ENCODE measurements at places on chromosomes 1 and 21.

- DNase-seq = no peak
These were observed 2.6 kb downstream of the GTF2B start for GRCh38 chr1:88888750-88889149.

- DNase-seq = peak; percentile 75
These were observed 16.6 kb upstream of the LEMD1 start for GRCh38 chr1:205438213-205439158.

- DNase-seq = peak; percentile 83
These were observed 33.8 kb upstream of the MPZL1 start for GRCh38 chr1:167687919-167688519.

GRCh38 chr1:78136680-78137079 lies 90.9 kb downstream of the GIPC2 start:
- DNase-seq = no peak

GRCh38 chr1:23506376-23507107 lies 22.6 kb upstream of the ASAP3 start:
- DNase-seq = no peak

GRCh38 chr1:5980314-5981008 lies 11.8 kb downstream of the NPHP4 start:
- DNase-seq = no peak

GRCh38 chr1:197910120-197910991 lies 6.8 kb upstream of the LHX9 start:
- no peak for DNase-seq

- no peak for DNase-seq
These were observed 355.6 kb downstream of the PRDM2 start for GRCh38 chr1:14055442-14056223.

GRCh38 chr1:51210676-51211075 lies 25.4 kb upstream of the RNF11 start:
- DNase-seq = no peak

- no peak for DNase-seq
These were observed 216.3 kb upstream of the ADGRL2 start for GRCh38 chr1:81584398-81584797.

GRCh38 chr1:226965581-226966440 lies 25.7 kb downstream of the COQ8A start:
- no peak for DNase-seq

- no peak for DNase-seq
These were observed 39.0 kb downstream of the MRPL37 start for GRCh38 chr1:54239035-54239383.

GRCh38 chr1:184287001-184287400 lies 99.8 kb upstream of the C1orf21 start:
- DNase-seq = peak; percentile 39

GRCh38 chr1:155934936-155935590 lies 850 bp upstream of the KHDC4 start:
- DNase-seq = peak; percentile 16

DNA sequence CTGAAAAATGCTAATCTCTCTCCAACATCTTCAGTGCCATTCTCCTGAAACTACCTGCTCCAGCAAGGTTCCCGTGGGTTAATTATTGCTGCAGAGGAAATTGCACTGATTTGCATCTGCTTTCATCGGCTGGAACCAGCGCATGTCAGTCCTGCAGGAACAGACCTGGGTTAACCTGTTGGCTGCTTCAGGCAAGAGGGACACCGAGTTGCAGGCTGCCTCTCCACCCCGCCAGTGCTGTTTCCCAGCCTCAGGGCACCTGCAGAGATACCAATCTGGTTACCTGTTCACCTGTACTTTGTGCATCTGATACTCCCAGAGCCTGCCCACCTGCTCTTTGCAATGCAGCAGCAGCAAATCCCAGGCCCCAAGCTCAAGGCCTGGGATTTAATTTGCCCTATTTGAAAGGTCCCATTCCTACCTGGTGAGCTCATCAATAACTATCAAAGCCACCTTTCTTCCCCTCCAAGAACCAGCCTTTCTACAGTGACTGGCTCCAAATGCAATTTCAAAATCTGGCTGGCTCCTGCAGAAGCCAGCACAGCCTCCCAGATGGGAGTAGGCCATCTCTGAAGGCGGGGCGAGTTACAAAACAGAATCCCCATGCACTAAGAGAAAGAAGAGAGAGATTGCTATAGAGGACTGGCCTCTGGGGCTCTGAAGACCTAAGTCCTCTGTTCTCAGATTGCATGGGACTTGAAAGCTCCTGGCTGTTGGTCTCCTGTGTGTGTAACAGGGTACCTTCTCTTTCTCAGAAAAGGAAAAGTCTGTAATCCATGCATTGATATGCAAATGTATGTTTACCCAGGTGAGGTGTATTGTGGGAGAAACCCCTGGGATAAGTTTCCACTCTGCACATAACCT lies 67.8 kb downstream of the TOMM20 start:
- no peak for DNase-seq

- peak; percentile 70 for DNase-seq
These were observed 52.0 kb downstream of the SLC9A1 start for GRCh38 chr1:27102707-27103468.

- DNase-seq = no peak
These were observed 56.7 kb downstream of the UCK2 start for GRCh38 chr1:165884009-165884689.

DNA sequence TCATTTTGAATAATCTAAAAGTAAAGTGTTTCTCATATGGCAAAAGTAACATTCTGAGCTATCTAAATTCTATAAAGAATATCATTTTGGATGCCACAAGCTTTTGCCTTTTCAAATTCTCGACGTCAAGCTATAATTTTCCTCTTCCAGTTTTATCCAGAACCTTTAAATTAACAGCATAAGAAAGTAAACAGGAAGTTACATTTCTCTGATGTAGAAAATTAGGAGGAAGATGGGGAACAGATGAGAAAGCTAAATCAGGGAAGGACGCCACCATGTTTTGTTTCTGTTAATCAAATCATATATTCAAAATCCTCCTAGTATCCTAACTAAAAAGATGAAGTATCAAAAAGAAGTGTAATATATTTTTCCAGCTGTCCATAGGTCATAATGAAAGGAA lies 8.8 kb upstream of the CAMSAP2 start:
- DNase-seq = peak; percentile 6

DNA sequence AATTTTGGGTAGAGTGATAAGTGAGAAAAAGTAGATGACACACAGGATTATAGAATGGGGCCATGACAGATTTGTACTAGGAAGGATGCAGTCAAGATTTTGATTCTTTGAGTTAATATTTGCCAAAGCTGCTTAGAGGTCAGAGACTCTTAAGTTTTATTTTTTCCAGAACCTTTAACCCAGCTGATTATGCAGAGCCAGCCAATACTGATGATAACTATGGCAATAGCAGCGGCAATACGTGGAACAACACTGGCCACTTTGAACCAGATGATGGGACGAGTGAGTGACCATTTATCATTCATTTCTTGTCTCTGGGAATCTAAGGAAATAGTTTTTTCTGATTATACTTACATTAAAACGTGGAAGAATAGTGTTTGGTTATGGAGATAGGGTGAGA lies 16.1 kb downstream of the UBAP2L start:
- no peak for DNase-seq

GRCh38 chr1:17128361-17128760 lies 9.1 kb upstream of the PADI2 start:
- peak; percentile 95 for DNase-seq

- peak; percentile 99 for DNase-seq
These were observed at the start of gene CCNL2 for GRCh38 chr1:1399187-1399871. Gene CCNL2 (minus strand): TSS chr1:1399335. CDS start chr1:1399306, 29 bp downstream.

- DNase-seq = no peak
These were observed 59.5 kb downstream of the KLHDC7A start for GRCh38 chr1:18540136-18540765.

DNA sequence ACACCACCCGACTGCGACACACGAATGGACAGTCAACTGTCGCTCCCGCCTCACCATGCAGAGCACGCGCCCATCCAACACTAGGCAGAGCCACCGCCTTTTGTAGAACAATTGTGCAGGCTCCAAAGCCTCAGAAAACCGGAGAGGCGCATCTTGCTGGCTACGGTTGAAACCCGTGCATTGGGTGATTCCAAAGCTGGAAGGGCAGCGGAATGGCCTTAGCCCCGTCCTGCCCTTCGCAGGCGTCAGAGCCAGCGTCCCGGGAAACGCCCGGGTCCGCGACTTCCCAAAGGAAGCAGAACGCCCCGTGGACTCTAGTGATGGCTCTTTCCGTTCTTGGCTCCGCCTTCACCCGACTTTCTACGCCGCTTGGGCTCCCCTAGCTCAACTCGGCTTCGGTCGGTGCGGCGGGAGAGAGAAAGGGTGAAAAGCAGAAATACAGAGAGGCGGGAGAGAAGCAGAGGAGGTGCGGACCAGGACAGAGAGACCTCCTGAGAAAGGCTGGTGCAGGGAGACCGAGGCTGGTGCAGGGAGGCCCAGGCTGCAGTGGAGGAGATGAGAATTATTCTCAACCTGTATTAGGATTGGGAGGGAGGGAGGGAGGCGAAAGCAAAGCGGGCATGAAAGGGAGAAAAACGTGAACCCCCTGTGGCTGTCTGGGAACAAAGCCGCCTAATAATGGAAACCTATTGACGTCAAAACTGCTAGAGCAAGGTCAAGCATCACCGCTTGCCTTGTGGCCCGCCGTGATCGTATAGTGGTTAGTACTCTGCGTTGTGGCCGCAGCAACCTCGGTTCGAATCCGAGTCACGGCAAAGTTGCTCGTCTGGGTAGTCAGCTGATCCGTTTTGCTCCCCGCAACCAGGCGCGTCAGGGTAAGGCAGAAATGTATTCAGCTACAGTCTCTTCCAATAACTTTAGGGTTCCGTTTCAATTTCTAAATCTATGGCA lies 99.5 kb downstream of the PRKAB2 start:
- DNase-seq = no peak

- peak; percentile 15 for DNase-seq
These were observed 168.0 kb downstream of the CYYR1 start for GRCh38 chr21:26405071-26405470.

- no peak for DNase-seq
These were observed 69.1 kb downstream of the MTR start for GRCh38 chr1:236864211-236864610.

DNA sequence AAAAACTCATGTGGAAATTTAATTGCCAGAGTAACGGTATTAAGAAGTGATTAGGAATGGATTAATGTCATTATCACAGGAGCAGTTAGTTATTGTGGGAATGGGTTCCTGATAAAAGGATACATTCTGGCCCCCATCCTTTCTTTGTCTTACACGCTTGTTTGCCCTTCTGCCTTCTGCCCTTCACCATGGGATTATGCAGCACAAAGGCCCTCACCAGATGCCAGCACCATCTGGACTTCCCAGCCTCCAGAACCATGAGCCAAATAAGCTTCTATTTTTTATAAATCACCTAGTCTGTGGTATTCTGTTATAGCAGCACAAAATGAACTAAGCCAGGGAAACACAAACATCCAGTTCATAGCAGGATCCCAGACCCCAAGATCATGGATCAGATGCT lies 33.9 kb upstream of the POU2F1 start:
- no peak for DNase-seq

- DNase-seq = no peak
These were observed 24.9 kb downstream of the USP25 start for GRCh38 chr21:15754640-15755039.

- no peak for DNase-seq
These were observed 27.0 kb upstream of the DYRK1A start for GRCh38 chr21:37339552-37339939.

DNA sequence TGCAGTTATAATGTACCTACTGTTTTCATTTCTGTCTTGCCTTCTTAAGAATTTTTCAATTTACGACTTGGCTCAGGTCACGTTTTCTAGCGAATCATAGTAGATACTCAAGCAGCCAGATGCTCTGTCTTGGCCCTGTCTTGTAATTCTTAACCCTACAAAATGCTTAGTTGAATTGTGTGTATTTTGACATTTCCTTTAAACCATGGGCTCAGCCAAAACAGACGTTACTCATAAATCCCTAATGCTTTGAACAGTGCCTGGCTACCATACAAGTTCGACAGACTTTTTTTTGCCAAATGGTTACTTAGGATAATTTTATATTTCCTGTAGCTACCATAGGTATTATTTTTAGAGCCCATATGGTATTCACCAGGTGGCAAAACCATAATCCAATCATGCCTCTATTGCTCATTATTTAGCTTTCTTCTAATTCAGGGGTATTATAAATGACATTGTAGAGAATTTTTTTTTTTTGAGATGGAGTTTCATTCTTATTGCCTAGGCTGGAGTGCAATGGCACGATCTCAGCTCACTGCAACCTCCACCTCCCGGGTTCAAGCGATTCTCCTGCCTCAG lies 54.3 kb downstream of the KCNK1 start:
- DNase-seq = no peak

DNA sequence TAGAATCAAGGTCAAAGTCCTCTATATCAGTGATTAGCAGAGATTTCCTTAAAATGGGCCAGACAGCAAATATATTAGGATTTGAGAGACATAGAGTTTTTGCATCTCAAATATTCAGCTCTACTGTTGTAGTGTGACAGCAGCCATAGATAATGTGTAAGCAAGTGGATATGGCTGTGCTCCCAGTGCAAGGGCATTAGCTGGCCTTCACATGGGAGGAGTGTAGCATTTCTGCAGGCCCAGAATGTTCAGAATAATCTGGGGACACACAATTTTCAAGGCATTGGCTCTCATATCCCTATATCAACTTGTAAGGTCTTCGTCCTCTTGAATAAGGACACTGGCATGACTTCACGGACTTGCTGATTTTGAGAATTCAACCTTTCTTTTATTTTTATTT lies 402.3 kb upstream of the ADAMTS5 start:
- DNase-seq = no peak
